Activated T-helper 1 cell treated with Interleukin-2 at 50 U/mL for 16 hours (primary cell): ENCODE measurements at places on chromosomes 6 and 20.

DNA sequence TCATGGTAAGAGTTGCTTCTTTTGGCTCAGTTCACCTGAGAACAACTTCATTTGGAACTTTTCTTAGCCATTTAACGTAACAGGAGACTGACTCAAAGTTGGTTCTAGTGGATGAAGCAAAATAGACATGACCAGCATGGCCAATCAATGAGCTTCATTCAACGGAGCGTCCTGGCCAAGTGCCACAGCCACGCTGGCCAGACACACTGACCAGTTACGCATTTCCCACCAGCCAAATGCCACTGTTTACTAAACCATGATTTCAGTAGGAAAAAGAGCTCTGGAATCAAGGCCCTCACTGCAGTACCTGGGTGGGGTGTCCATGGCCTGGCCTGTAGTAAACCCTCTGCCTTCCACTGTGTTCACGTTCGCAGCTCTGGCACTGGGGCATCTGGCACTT, 80.4 kb downstream of the POPDC3 start:
- DNase-seq = no peak

DNA sequence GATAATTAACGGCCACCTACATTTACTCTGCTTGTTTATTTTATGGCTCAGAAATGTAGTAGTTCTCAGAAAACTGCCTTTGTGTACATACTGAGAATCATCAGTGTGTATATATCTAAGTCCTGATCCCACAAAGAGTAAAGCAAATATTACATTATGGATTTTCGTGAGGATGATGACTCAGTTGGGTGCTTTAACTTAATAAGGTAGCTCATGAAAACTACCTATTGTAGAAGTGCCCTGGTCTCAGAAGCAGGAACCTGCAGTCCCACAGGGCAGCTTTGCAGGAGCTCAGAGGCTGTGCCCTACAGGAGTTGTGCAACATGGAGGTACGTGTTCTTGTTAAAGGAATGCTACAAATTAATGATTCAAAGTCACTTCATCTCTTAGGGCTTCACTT, 108.2 kb downstream of the PLG start:
- DNase-seq = no peak

DNA sequence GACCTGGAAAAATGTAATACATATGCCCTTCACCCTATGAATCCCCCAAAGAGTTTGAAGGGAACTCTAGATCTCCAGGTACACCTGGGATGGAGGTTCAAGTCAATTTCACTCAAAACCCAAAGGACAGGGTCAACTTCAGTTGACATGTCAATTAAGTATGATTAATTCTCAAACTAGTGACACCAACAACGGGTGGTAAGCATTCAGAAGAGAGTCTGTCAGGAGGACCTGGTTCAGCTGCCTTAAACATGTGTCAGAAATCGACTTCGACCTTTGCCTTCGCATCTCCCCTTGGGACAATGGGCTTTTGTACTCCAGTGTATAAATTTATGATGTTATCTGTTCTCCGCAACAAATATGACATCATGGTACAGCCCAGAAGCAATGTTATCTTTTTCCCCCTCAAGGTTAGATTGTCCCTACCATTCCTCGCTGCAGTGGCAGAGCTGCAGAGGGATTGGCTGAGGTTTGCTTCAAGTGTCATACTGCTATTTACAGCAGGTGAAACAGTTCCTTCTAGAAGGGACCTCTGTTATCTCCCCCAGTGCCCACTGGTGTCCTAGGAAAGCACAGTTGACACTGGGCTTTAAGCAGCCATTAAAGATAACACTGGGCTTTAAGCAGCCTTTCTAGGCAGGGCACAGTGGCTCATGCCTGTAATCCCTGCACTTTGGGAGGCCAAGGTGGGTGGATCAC, 94.7 kb upstream of the SNX9 start:
- DNase-seq = no peak

GRCh38 chr6:15137086-15137485, 108.8 kb upstream of the JARID2 start:
- DNase-seq = no peak

GRCh38 chr20:61789329-61789728, 276.4 kb downstream of the TAF4 start:
- DNase-seq = no peak

DNA sequence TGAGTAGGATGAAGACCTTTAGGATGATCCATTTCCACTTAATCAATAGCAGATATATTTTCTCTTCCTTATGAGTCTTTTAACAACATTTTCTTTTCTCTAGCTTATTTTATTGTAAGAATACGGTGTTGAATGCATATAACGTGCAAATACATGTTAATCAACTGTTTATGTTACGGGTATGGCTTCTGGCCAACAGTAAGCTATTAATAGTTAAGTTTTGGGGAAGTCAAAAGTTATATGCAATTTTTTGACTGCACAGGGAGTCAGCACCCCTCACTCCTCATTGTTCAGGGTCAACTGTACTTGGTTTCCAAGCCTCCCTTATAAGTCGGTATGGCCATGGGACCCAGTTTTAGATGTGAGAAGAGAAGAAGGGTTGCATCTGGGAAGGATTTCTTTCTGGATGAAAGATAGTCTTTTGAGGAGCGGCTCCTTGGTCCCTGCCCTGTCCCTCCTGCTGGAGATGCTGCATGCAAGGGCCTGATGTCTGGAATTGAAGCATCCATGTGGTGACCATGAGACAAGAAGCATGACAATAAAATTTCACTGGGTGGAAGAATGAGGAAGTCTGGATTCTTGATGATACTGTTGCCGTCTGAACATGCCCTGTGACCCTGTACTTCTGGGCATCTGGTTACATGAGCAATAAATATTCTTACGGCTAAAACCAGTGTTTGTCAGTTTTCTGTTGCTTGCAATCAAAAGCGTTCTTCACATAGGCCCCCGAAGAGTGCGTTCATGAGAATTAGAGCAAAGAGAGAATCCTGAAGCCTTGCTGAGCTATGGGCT, 194.7 kb upstream of the PMEPA1 start:
- no peak for DNase-seq

- no peak for DNase-seq
Measured at GRCh38 chr6:100464903-100465700, at the start of gene SIM1. Gene SIM1 (minus strand): TSS chr6:100464921. CDS start chr6:100463468, 1,453 bp downstream.

- DNase-seq = no peak
Measured at GRCh38 chr6:7773322-7773721, 47.4 kb downstream of the BMP6 start.

DNA sequence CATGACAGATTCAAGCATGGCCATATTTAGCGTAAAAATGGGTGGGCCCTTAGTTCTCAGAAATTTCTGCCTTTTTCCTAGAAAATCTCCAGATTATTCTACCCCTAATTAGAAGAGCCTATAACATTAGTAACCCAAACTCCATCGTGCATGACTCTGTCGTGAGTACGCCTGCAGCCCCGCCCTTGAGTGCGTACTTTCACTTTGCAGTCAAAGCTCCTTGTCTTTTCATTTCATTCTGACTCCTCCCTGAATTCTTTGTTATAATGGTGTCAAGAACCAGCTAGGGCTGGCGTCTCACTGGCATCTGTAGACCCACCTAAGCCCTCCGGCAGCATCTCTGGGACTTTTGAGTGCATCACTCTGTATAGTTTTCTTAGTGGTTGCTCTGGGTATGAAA, 61.7 kb upstream of the NOX3 start:
- no peak for DNase-seq

- DNase-seq = peak; percentile 24
Measured at GRCh38 chr6:41039060-41039998, at the start of gene UNC5CL. Gene UNC5CL (minus strand): TSS chr6:41039221. CDS start chr6:41035074, 4,147 bp downstream.

GRCh38 chr6:20600831-20601230, 66.6 kb downstream of the CDKAL1 start:
- no peak for DNase-seq

DNA sequence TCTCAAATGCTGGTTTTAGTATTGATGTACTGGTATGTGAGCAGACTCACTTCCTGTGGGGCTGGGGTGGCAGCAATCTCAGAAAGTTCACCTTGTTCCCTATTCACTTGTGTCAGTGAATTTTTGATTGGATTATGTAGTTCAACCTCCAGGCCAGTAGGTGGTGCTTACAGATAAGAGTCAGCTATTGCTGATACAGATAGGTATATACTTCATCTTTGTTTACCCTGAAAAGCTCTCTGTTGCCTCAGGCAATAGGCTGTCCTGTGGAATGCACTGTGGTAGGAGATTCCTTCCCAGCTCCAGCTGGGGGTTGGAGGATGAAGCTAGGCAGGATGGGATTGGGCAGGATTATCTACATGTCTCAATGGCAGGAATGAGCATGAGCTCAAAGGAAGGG, 851.2 kb upstream of the EYS start:
- DNase-seq = no peak

GRCh38 chr6:157260735-157261410, 62.4 kb downstream of the TMEM242 start:
- no peak for DNase-seq

GRCh38 chr6:167137881-167138280, 15.0 kb downstream of the CCR6 start:
- DNase-seq = no peak

DNA sequence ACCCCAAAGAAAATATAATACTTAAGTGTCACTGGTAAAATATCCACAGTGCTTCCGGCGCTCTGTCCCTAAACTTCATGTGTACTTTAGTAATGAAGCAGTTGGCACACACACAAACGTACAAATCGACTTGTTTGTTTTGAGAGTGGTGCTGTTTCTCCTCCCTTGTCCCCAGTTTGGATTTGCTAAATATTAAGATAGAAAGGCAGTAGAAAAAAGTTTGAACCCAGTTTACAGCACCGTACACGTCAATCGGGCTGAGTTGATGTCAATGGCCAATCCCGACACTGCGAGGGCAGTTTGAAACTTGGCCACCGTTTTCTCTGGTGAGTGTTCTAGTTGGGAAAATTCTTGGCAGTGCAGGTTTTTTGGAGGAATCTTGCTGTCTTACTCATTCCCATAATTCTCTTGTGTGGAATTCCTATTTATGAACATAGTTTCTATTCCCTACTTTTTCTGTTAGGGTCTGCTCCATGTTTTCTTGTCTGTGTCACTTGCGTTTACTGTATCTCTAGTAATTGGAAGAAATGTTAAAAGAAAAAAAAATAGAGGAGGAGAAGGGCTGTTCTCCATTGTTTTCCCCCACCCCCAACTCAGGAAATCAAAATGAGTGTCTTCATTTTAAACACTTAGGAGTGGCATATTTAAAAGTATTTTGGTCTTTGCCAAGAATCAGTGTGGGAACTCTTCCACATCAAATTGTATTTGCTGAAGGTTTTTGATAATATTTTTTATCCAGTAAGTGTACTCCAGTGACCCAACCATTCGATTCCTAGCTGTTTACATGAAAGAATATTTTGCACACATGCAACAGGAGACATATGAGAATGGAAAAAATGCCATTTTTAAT, 72.3 kb downstream of the OR2B2 start:
- no peak for DNase-seq

- DNase-seq = no peak
Measured at GRCh38 chr6:170403451-170403850, 96.9 kb downstream of the FAM120B start.

DNA sequence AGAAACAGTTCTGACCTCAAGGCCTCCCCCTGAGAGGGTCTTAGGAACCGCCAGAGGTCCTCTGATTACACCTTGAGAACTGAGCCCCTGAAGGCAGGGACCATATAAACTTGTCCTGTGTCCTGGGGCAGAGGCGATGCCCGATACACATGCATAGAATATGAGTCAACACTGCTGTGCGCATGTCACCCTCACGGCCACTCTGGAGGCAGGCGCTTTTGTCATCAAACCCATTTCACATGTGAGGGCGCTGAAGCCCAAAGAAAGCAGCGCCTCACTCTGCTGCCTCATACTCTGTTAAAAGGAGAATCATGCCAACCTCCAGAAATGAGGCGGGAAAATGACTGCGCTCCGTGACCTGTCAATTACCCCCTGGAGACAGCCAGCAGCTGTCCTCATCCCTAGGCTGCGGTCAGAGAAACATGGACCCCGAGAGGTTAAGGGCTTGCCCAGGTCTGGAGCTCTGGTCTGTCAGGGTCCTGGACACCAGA, 158.3 kb downstream of the GRM4 start:
- no peak for DNase-seq

- no peak for DNase-seq
Measured at GRCh38 chr6:156336089-156336488, 441.1 kb upstream of the ARID1B start.

GRCh38 chr6:77839292-77839691, 186.5 kb downstream of the MEI4 start:
- DNase-seq = no peak

- DNase-seq = no peak
Measured at GRCh38 chr6:17871189-17871519, 116.3 kb downstream of the KIF13A start.

GRCh38 chr6:36717231-36717825, 19.7 kb downstream of the RAB44 start:
- no peak for DNase-seq

GRCh38 chr6:148464319-148465010, 121.8 kb downstream of the SASH1 start:
- peak; percentile 10 for DNase-seq

DNA sequence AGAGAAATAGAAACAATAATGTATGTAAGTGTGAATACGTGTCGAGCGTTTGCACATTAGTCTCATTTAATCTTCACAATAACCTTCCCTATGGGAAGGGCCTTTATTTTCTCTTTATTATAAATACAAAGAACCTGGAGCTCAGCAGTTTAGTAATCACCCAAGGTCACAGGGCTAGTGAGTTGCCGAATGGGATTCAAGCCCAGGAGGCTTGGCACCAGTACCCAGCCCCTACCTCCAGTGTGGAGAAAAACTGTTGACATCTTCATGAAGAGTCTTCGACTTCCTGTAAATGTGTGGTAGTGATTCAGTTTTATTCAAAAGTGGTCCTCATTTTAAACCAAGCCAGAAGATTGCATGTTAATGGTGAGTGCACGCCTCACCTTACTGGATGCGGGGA, 162.8 kb downstream of the SCML4 start:
- no peak for DNase-seq

DNA sequence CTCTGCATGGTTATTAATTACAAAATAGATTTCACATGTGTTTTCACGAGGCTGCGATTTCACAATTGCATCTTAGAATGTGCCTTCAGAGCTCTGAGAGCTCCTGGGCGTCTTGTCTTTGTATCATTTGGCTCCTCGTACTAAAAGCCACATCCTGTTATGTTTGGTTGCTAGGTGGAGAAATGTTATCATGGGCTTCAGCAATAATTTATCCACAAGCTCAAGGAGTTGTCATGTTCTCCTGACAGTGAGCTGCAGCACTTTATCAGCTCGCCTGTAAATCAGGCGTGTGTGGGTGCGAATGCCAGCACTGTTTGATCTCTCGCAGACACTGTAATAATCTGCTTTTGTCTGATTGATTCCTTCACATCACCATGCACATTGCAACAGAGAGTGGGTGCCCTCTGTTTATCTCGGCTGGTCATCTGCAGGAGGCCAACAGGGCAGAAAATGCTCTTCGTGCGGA, 218.6 kb upstream of the ZFP64 start:
- DNase-seq = peak; percentile 41

DNA sequence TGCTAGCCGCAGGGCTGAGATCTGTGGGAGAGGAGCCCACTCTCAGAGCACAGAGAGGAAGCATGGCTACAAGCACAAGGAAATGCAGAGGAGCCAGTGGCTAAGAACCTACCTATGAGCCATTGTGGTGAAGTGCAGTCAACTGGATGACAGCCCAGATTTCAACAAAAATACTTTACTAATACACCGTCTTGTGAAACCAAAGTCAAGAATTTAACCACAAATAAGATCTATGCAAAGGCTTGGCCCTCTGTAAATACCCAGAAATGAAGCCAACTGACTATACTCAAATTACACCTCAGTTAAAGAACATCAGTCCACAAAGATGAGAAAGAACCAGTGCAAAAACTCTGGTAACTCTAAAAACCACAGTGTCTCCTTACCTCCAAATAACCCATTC, 40.1 kb upstream of the PTCHD4 start:
- DNase-seq = no peak

- DNase-seq = no peak
Measured at GRCh38 chr6:116986819-116987218, 109.8 kb downstream of the RFX6 start.
